ENCODE measurements at places on chromosomes 12 and 14.

GRCh38 chr14:55698051-55698450 lies 118.0 kb downstream of the KTN1 start:
- no peaks in the 10 kb centered on the region for H3K27me3 ChIP-seq
- H3K36me3 ChIP-seq = no peaks in the 10 kb centered on the region
- H3K27ac ChIP-seq = no peak overlapping the region
- H3K4me3 ChIP-seq = no peak overlapping the region

GRCh38 chr12:72191761-72192160 lies 80.4 kb upstream of the TRHDE start:
- no peak overlapping the region for H3K27ac ChIP-seq
- H3K36me3 ChIP-seq = no peaks in the 10 kb centered on the region
- H3K4me1 ChIP-seq = no peaks in the 10 kb centered on the region
- H3K4me3 ChIP-seq = no peak overlapping the region
- no peaks in the 10 kb centered on the region for H3K27me3 ChIP-seq

GRCh38 chr12:12476857-12477531 lies 85.7 kb downstream of the DUSP16 start:
- H3K27me3 ChIP-seq = no peaks in the 10 kb centered on the region
- H3K36me3 ChIP-seq = peaks cover 9% of the 10 kb centered on the region
- no peak overlapping the region for H3K4me3 ChIP-seq

DNA sequence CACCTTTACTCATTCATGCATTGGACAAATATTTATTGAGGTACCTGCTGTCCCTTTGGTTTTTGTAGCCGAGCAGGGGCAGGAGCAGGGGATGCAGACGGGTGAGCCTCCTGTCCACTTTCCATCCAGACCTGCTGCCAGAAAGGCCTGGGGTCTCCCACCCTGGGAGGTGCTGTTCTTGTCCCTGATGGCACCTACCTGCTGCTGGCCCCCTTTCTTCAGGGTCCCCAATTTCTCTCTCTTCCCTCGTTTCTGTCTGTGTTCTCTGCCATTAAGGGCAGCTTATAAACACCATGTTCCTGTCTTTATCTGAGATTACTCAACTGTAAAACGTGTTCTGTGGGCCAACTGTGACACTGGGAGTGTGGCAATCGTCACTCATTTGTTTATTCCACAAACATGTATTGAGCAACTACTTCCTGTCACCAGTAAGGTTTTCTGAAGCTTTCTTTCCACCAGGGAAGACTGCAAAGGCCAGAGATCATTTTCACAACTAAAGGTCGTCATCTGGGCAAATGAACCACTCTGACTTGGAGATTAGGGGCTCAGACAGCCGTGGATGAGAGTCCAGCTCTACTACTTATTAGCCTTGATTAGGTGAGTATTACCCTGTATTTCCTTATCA lies at the start of gene HAL:
TSS of gene HAL (minus strand) at position 311 of the 625 bp plus-strand sequence. CDS start 434 bp downstream, outside the sequence.
- H3K4me1 ChIP-seq = no peaks in the 10 kb centered on the region
- no peak for DNase-seq
- no peak within 1 kb of the TSS for H3K27ac ChIP-seq
- H3K36me3 ChIP-seq = no peaks in the 10 kb centered on the region
- no peak within 1 kb of the TSS for H3K4me3 ChIP-seq

DNA sequence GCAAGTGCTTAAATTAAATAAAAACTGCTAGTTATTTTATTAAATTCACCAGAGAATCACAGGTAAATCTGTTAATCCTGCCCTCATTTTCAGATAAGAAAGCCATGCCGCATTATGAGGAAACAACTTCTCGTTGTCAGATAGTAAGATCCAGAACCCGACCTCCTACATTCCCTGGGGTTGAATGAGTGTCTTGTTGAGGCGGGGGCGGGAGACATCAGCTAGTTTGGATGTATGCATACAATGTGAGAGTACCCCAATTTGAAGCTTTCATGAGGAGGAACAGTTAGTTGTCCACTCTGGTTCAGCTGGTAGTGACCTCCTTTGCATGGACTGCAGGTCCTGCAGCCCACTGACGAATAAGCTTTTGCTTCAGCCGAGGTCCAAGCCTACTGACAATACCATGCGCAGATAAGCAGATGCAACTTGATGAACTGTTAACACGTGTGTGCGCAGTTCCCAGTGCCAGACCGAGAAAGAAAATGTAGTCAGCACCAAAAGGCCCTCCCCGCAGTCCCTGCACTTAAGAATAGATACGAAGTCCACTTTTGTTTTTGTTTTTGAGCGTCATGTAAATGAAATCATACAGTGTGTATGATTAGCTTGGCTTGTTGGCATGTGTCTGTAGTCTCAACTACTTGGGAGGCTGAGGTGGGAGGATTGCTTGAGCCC lies 34.9 kb downstream of the EVL start:
- H3K27ac ChIP-seq = no peak overlapping the region
- no peaks in the 10 kb centered on the region for H3K4me1 ChIP-seq
- no peak overlapping the region for H3K4me3 ChIP-seq
- DNase-seq = no peak

DNA sequence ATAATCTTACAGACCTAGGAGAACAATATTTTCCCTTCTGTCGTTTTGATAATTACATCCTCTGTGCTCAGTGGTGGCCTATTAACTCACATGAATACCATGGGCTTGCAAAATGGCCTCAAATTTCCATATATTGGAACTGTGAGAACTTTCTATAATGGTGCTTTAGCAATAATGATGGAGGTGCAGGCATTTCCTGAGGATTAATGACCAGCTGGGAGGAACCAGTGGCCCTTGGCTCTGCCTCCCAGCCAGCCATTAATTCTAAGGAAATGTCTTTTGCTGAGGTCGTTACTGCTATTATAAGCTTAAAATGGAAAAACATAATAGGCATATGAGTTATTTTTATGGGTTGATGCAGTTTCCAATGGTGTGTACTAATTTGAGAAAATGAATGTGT lies 33.6 kb downstream of the HMGA2 start:
- H3K4me3 ChIP-seq = no peak overlapping the region
- no peak overlapping the region for H3K27ac ChIP-seq
- no peak for DNase-seq
- no peaks in the 10 kb centered on the region for H3K27me3 ChIP-seq
- no peaks in the 10 kb centered on the region for H3K4me1 ChIP-seq
- no peaks in the 10 kb centered on the region for H3K36me3 ChIP-seq

DNA sequence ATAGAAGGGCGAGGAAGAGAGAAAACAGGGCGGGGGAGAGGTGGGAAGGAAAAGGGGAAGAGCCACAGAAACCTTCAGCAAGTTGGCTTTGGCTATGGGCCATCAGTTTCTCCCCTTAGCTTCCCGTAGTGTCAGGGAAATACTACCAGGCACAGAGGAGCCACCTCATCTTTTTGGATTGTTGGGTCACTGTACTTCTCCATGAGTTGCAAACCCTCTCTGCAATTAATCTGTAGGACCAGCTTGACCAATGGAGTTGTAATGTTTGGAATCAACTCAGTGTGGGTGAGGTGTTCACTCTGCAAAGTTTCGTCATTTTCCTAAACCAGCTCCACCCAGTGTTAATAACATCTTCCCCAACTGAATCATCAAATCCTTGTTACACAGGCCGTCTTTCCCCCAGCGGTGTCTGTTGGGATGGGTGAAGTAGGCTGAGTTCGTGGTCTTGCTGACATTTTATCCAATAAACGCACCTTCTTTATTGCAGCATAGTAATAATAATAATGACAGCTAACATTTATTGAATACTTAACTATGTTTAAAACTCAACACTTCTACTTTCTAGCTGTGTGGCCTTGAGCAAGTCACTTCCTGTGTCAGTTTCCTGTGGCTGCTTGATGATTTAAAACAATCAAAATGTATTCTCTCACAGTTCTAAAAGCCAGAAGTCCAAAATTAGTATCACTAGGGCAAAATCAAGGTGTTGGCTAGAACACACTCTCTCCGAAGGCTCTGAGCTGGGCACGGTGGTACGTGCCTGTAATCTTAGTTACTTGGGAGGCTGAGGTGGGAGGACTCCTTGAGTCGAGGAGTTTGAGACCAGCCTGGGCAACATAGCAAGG lies 8.1 kb upstream of the GLTP start:
- H3K36me3 ChIP-seq = no peaks in the 10 kb centered on the region
- DNase-seq = no peak
- H3K4me3 ChIP-seq = no peak overlapping the region
- H3K27me3 ChIP-seq = no peaks in the 10 kb centered on the region
- no peak overlapping the region for H3K27ac ChIP-seq

DNA sequence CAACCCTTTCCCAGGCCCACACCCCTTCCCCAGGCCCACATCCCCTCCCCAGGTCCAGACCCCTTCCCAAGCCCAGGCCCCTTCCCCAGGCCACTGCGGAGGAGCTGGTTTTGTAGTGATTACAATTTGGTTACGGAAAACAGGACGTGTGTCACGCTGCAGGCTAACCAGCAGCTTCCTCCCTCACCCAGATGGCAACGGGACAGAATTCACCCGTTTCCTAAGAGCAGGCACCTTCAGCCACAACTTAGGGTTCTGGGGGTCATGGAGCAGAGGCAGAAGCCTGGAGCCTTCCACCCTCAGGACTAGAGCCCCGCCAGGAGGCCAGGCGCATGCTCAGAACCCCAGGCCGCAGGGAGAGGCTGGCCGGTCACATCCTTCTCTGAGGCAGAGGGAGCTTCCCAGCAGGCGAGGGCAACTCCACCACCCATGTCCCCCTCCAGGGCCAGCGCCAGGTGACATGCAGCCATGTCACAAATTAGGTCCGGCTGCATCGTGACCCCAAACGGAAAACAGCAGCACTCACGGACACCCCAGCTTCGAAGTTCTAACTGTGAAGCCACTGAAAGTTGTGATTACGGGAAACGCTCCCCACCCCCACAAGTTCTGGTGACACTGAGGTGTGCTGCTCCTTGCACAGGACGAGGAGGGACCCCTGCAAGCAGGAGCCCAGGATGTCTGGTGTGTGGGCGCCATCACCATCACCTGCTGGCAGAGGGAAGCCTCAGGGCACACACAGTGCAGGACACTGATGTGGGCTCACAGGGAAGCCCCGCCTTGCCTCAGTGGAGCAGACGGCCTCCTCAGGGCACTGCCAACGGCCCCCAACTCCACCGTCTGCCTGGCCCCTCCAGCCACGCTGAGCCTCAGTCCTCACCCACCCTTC lies 7.7 kb downstream of the BRF1 start:
- no peaks in the 10 kb centered on the region for H3K36me3 ChIP-seq
- no peak overlapping the region for H3K27ac ChIP-seq
- no peak overlapping the region for H3K4me3 ChIP-seq
- no peaks in the 10 kb centered on the region for H3K27me3 ChIP-seq

DNA sequence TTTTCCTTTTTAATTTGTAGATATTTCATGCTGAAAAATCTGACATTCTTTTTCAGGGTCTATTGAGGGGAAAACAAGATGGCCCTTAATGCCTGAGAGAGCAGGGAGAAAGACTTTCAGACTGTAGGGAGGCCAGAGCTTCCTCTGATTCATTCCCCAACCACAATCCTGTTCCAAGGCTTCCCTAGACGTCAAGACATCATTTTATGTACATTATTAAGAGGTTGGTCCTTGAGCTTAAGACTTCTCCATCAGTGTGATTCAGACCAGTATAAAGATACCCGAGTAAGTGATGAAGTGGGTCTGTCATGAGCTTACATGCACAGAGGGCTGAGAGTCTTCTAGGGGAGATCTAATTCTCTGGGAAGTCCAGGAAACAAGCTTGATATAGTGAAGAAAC lies 57.3 kb downstream of the AVPR1A start:
- H3K4me3 ChIP-seq = no peak overlapping the region
- peaks cover 1% of the 10 kb centered on the region for H3K4me1 ChIP-seq
- no peak overlapping the region for H3K27ac ChIP-seq
- DNase-seq = no peak
- no peaks in the 10 kb centered on the region for H3K27me3 ChIP-seq
- no peaks in the 10 kb centered on the region for H3K36me3 ChIP-seq

DNA sequence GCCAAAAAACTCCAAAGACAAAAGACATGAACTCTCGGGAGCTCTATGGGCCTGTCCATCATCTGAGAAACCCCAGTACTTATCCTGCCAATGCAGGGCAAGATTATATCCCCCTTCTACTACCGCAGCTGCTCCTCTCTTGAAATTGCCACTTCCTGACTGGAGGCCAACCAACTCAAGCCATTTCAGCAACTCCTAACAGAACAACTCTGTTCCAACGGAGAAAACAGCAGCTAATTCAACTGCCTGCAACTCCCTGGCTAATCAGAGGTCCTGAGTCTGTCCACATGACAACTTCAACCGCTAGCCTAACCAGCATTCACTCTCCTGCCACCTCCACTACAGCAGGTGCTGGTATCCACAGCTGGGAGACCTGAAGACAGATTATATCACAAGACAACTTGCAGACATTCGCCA lies 24.1 kb downstream of the CEP83 start:
- no peak overlapping the region for H3K27ac ChIP-seq
- DNase-seq = no peak

DNA sequence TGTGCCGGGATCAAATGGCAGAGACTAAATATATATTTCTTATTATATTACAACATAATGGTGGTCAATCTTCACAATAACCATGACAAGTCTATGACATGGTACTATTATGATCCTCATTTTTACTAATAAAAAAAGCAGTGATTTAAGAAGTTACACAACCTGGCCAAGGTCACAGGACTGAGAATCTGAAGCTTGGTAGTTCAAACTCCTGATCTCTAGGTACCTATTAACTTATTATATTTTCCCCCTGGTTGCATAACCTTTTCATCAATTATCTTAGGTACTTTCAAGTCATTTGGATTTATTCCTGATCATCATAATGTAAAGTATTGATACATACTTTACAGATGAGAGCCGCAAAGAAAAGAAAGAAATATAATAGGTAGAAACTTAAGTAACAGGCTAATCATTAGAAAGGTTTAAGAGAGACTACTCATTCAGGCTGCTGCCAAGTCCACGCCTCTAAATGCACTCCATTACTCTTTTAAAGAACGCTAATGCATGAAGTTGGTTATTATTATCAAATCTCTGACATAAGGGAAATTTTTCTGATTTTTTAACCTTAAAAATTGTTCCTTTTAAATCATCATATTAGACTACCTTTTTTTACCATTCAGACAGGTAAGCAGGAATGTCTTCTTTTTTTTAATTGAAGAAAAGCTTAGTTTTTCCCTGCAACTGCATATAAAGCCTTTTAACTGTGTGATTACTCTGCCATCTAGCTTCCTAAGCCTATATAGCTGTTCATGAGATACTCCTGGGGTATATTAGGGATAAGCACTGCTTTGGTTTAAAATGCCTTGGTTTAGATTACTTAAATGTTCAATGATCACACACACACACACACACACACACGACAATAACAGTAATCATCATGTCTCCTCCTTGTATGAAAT lies 35.6 kb downstream of the RPS29 start:
- no peak for DNase-seq
- peaks cover 4% of the 10 kb centered on the region for H3K4me1 ChIP-seq
- H3K27me3 ChIP-seq = no peaks in the 10 kb centered on the region
- no peak overlapping the region for H3K27ac ChIP-seq
- no peak overlapping the region for H3K4me3 ChIP-seq
- no peaks in the 10 kb centered on the region for H3K36me3 ChIP-seq
